Psoas muscle (tissue), 8 donors: ENCODE measurements at places on chromosomes 5 and 9. TPM values are rescaled to one million over a fixed set of nuclear protein-coding genes. Genes with fewer than 3 reads are reported as not detected.
A peak's percentile ranks its signal among the peaks of the same experiment; 100 is the strongest.

DNA sequence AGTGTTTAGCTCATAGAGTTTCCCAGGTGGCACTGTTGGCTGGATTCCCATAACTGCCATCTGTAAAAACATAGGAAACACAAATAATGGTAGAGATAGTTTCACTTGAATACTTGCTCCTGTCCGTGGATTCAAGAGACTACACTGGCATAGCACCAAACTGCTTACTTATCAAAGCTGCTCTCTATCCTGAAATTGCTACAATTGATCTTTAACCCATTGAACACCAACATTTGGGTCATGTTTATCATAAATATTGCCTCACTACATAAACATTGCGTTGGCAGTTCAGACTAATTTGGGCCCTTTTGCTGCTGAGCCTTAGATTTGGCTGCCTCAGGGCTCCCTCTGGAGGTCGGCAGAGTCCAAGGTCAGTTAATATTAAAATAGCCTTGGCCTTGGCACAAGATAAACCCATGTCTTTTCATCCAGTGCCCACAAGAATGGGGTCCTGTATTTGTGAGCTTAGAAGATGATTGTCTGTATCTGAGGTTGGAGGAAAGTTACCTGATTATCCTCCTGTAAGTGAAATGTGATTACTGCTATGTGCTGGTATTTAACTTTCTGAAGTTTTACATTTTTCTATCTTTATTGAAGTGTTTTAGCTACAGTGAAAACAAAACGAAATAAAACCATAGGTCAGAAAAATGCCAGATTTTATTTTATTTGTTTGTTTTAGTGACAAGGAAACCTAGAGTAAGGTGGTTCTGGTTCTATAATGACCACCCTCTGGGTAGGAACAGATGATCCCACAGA, 4.0 kb upstream of the RANBP3L start:
- DNase-seq = peak; percentile 66

DNA sequence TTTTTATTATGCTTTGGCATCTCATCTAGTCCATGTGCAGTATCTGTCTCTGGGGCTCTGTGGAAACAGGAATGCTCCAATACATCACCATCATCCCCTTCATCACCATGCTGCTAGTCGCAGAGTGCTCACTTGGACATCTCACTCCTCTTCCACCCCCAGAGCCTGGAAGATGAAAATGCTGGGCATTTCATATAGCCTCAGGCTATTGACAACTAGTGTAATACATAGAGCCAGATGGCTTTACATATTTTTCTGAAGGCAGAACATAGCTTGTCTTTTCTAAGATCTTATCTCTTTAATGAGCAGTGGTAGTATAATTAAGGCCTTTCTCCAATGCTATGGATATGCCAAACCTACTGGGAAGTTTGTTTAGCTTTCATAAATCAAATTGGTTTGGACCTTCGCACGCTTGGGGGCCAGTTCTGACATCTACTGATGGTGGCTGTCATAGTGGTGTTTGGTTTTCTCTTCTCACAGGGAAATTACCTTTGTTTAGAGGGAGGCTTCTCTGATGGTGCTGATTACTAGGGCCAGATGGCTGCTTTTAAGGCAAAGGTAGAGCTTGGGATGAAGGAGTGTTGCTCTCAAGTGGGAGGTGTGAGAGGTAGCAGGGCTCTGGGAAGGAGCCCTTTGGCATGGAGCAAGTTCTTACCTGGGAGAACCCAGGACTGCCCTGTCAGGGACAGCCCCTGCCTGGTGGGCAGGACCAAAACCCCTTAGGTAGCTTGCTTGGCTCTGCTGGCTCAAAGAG, 63.1 kb upstream of the CXCL14 start:
- DNase-seq = no peak

DNA sequence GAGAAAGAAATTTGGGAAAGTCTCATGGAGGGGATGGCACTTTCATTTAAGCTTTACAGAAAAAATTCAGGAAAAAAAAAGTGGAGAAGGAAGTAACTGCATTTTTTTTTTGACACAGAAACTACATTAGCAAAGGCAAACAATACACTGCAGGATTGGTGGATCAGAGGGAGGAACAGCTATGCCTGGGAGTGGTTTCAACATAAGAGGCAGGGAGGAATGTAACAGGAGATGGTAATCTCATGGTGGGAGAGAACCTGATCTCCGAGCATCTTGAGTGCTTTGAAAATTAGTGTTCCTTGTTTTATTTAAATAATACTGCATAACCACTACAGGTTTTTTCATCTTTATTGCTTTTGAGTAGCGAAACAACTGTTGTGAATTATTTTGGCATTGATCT, 249.4 kb downstream of the FAM170A start:
- DNase-seq = no peak

DNA sequence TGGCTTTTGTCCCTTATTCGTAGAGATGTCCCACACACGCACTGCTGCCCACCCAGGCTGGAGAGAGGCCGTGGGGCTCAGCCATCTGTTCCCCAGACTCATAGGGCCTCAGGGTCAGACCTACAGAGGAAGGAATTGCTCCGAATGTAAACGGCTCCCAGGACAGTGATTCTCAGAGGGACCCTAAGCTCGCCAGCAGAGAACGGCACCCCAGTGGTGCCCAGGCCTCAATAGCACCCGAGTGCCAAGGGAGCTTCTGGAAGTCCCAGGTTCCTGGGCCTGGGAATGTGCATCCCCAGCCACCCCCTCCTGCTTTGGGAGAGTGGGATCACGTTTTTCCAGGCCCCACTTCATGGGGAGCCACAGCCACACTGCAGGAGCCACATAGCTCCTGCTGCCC, 32.9 kb upstream of the CNOT6 start:
- DNase-seq = no peak

GRCh38 chr5:120449501-120449900, 14.6 kb upstream of the PRR16 start:
- DNase-seq = no peak

GRCh38 chr5:176394096-176394495, 5.5 kb downstream of the HIGD2A start:
- DNase-seq = no peak

GRCh38 chr9:74431467-74431866, 65.7 kb upstream of the RORB start:
- no peak for DNase-seq

DNA sequence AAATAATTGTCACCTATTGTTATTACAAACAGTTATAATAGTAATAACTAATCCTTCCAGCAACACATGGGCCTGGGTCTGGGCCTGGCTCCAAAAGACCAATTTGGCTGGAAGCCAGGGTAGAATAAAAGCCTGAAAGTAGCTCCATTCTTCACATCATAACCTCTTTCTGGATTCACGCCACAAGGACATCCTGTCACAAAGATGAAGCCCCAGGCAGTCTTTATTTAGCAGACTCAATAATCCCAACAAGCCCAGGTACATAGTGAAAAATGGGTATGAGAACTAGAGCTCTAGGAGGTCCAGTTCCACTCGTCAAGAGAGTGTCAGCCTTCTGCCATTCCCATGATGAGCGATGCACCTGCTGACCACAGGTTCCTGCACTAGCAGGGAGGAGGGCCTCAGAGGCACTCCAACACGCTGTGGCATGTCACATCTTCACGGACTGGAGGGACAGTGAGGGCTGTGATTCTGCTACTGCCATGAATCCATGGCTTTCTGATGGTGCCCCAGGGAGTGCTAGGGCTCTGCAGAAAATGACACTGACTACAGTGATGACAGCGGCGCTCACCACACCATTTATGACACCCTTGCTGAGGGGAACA, 124.9 kb downstream of the SPOCK1 start:
- DNase-seq = no peak

GRCh38 chr9:36946653-36947052, 87.4 kb downstream of the PAX5 start:
- DNase-seq = no peak

- no peak for DNase-seq
Observed at GRCh38 chr9:86924206-86924605, 23.1 kb downstream of the GAS1 start.

- DNase-seq = no peak
Observed at GRCh38 chr5:137836298-137836697, 31.4 kb upstream of the MYOT start.

DNA sequence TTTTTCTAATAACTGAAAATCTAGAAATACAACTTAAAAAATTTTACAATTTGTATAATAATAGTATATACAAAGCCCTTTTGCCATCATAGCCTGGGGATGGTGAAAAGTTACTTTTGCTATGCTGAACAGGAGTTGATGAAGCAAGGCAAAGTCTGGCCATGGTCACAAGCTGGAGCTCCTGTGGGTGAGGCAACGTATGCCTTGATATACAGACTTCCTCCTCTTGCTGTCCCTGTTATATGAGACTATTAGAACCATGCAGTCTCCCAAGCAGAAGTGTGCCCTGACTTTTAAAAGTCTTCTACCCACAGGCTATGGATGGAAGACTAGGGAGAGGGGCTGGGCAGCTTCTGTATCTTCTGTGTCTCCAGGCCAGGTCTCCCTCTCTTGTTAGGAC, 15.7 kb downstream of the FAM151B start:
- no peak for DNase-seq

DNA sequence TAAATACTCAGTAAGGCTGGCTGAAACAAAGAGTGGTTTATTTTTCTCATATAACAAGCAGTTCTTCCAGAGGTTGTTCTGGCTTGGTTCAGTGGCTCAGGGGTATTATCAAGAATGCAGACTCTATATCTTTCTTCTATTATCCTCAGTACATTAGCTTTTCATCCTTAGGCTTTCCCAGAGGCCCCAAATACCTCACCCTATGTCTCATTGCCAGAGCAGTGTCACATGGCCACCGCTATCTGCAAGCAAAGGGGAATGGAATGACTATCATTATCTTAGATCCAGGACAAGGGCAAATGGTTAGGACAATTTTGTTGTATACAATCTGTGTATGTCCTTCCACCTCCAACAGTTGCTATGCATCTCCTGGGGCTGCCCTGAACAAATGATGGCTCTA, 69.0 kb upstream of the SNX2 start:
- no peak for DNase-seq

DNA sequence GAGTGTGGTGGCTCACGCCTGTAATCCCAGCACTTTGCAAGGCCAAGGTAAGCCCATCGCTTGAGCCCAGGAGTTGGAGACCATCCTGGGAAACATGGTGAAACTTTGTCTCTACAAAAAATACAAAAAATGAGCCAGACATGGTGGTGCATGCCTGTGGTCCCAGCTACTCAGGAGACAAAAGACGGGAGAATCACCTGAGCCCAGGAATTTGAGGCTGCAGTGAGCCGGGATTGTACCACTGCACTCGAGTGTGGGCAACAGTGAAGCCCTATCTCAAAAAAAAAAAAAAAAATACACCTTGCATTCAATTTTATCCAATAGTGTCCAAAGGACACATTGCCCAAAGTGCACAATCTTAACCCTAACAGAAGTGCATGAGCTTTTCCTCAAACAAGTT, 372.8 kb downstream of the CDH12 start:
- DNase-seq = no peak

GRCh38 chr5:107572715-107573368, 97.9 kb downstream of the EFNA5 start:
- no peak for DNase-seq

GRCh38 chr9:82132024-82132423, 143.5 kb downstream of the SPATA31D1 start:
- DNase-seq = no peak

GRCh38 chr9:29981013-29981412, 2403.4 kb upstream of the ACO1 start:
- no peak for DNase-seq

RBM18 gene
- polyA plus RNA-seq = 27.1 TPM

PCDHB8 gene
- polyA plus RNA-seq = 0.04 TPM

SLC2A6 gene
- polyA plus RNA-seq = 1.3 TPM

BARHL1 gene
- not detected for polyA plus RNA-seq

DBH gene
- 0.01 TPM for polyA plus RNA-seq

MUSK gene
- polyA plus RNA-seq = 2.3 TPM
